H9 (cell line): ENCODE measurements at places on chromosomes 12 and 14.

- peak overlapping the region; percentile 97 for H3K4me3 ChIP-seq
- H3K4me1 ChIP-seq: peaks cover 14% of the 10 kb centered on the region; the same call in 1 of the 2 replicates
- H3K36me3 ChIP-seq: peaks cover 13% of the 10 kb centered on the region
- no peaks in the 10 kb centered on the region for H3K27me3 ChIP-seq
Observed at GRCh38 chr12:56629459-56630179, 507 bp downstream of the BAZ2A start.

GRCh38 chr14:99415496-99416281 lies 65.0 kb downstream of the SETD3 start:
- no peaks in the 10 kb centered on the region for H3K27me3 ChIP-seq
- H3K4me1 ChIP-seq: peaks cover 14% of the 10 kb centered on the region; the same call in 1 of the 2 replicates
- no peak overlapping the region for H3K4me3 ChIP-seq
- DNase-seq: peak; percentile 66
- H3K27ac ChIP-seq: no peak overlapping the region
- H3K36me3 ChIP-seq: no peaks in the 10 kb centered on the region; the same call in 1 of the 2 replicates

GRCh38 chr12:88549929-88550328 lies 30.3 kb downstream of the KITLG start:
- 0 out of 2 replicates have a peak, but pooled peaks cover under 1% of the 10 kb centered on the region for H3K36me3 ChIP-seq
- no peak overlapping the region for H3K27ac ChIP-seq
- H3K27me3 ChIP-seq: no peaks in the 10 kb centered on the region
- no peak for DNase-seq
- peaks cover 2% of the 10 kb centered on the region; the same call in 1 of the 2 replicates for H3K4me1 ChIP-seq

DNA sequence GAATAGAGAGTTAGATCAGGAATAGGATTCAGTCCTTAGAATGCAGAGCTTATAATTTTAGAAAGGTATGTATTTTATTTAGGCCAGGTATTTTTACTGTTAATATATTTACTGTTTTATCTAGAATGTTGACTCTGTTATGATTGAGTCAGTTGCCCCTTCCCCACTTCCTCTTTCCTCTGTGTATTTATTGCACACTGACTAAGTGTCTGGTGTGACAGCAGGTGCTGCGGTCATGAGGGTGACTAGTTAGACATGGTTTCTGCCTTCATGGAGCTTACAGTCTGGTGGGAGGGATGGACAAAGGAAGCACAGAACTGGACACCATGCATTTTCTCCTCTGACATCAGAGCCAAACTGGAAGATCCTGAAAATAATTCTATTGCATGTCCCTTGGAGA lies 159.8 kb downstream of the CACNA1C start:
- no peak overlapping the region for H3K27ac ChIP-seq
- no peak for DNase-seq
- no peak overlapping the region for H3K4me3 ChIP-seq
- H3K36me3 ChIP-seq: no peaks in the 10 kb centered on the region
- H3K27me3 ChIP-seq: no peaks in the 10 kb centered on the region

DNA sequence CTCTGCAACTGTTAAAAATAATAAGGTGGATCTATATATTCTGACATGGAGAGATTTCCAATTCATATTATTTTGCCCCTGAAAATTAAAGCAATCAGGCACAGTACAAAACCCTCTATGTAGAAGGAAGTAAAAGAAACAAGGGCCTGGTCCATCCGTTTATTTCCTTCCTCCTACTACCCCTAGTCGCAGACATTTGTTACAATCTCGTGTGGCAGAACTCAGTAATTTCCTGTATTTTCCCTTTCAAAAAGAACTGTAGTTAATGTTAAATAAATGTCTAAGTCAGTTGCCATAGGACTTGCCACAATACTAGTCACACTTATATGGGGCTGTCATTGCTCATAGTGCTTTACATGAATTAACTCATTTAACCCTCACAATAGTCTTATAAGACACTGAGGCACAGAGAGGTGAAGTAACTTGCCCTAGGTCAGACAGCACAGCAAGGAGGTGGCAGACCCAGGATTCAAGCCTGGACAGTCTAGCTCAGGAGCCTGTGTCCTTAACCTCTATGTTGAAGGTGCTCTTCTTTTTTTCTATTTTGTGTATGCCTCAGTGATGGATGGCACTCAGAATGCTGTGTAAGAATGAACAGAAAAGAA lies 24.2 kb downstream of the NINJ2 start:
- DNase-seq: no peak
- no peak overlapping the region for H3K27ac ChIP-seq
- H3K4me1 ChIP-seq: no peaks in the 10 kb centered on the region; the same call in 1 of the 2 replicates
- no peak overlapping the region for H3K4me3 ChIP-seq
- no peaks in the 10 kb centered on the region for H3K27me3 ChIP-seq
